ENCODE measurements at places on chromosomes 16 and 17.
A peak's percentile ranks its signal among the peaks of the same experiment; 100 is the strongest.

DNA sequence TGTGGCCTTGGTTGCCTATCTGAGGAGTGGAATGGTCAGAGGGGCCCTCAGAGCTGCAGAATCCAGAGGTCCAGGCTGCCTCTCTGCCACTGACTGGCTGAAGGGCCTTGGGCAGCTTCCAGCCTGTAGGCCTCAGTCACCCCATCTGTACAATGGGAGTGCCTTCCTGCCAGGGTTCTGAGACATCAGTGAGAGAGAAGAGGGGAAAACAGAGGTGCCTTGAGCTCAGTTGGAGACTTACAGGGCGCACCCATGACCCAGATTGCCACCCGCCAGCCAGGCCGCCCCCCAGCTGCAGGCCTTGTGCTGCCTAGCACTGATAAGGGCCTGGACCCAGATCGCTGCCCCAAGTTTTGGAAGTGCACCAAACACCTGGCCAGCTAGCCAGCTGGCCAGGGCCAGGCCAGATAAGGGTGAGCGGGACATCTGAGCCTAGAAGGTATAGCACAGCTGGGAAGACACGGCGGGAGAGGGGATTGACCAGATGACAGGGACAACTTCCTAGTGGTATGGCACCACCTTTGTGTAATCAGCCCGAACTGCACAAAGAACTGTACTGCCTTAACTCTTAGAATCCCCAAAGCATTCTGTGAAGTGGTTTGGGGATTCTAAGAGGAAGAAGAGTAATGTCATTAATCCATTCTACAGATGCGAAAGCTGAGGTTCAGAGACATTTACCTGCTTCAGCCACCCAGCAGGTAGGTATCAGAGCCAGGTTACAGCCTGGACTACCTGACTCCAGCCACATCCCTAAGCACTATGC, 1.4 kb downstream of the SLC4A1 start:
- DNase-seq: no peak

- no peak for DNase-seq
Observed at GRCh38 chr17:38453951-38454421, 25.7 kb downstream of the ARHGAP23 start.

DNA sequence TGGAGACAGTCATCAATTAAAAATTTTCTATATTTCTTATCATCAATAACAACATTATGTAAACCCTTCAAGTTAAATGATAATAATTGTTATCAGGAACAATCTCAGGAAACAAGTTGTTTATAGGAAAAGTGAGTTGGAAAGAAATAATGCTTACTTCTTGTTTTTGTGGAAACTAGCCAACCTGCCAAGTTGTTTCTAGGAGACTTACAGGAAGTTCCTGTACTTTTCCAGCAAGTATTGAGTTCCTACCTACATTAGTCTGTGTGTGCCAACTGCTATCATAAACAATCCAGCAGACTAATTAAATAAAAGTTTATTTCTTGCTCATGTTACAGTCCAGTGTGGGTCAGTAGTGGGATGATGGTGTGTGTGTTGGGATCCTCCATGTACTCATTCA, 1.6 kb upstream of the CCL14 start:
- DNase-seq: no peak

DNA sequence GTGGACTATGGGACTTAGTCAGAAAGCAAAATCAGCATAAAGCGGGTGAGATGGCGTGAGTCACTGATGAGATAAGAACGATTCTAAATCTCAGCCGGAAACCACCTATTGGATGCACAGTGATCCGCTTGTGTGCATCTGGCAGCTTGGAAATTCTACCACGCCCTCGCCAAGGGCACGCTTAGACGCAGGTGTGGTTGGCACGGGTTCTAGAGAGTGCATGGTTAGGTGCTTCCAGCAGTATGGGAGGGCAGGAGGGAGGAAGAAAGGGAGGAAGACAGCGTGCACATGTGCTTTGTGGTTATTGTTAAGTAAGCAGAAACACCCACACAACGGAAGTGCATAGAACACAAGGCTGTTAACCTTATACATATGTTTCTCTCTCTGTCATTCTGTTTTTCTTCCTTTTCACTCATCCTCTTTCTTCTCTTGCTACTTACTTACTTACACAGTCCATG, 374.0 kb upstream of the ASIC2 start:
- no peak for DNase-seq

- DNase-seq: no peak
Observed at GRCh38 chr17:67420994-67421393, 43.9 kb downstream of the PITPNC1 start.

- no peak for DNase-seq
Observed at GRCh38 chr17:3808701-3809100, 7.7 kb upstream of the ITGAE start.

DNA sequence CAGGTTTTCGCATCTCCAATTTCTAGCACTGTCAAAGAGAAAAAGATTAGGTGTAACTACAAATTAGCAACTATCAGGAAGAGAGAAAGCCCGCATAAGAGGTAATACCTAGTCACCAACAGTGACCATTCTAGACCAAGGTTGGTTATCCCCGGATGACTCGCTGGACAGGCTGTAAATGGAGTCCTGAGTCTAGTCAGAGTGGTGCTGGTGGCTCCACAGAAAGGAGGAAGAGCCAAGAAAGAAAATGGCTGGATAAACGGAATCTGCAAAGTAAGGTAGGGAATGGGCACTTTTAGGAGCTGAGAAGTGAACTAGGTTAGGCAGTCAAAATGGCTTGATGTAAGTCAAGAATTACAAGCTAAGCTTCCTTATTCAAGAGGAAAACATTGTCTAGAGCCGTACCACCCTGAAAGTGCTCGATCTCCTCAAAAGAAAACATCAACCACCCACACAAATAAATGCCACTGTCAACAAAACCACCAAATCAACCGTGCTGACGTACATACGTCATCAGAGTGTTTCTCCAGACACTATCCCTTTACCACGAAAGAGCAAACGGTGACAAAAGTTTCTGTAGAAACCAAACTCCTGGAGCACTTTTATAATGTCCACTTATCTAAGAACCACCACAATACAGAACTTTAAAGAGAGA, 2.2 kb downstream of the GSPT1 start:
- DNase-seq: peak; percentile 7

DNA sequence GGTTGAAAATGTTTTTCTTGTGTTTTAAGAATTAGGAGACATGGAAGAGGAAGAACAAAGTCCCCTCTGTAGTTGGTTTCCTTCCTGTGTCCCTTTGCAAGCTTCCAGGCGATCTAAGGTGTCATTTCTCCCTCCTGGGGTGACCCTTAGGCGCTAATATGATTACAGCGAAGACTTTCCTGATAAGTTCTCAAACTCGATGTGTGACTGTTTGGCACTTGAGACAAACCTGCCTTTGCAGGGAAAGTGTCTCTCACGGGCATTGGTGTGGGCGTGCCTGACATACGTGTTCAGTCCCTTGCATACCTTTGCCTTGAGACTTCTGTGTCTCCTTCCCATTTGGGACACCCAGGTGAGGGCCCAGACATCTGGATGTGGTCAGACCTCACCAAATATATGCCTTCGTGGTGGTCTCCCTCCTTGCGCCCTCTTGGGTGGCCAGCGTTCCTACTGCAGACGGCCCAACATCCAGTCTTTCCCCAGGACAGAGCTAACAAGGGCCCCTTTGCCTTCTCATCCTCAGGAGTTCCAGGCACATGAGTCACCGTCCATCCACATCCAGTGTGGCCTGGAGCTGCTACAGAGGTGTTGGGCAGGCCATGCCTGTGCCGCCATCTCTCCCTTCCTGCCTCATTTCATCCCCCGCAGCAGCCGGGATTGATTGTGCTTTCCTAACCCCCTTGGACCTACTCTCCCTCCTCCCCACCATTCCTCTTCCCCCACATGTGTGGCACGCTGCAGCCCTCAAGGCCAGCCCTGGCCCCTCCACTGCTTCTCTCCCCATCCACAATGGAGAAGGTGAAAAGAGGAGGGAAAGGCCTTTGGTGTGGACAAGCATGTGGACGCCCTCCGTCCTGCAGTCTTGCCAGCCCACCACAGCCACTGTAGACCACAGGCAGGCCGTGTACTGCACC, 3.1 kb upstream of the JPT2 start:
- no peak for DNase-seq
